Stimulated activated CD4-positive, alpha-beta T cell treated with anti-CD3 and anti-CD28 coated beads, Interleukin-4, amount 100 ng/mL, for 1 hour (primary cell): ENCODE measurements at places on chromosomes 2 and 18.

- no peak for DNase-seq
Observed at GRCh38 chr18:74901362-74902146, 303.9 kb downstream of the ZNF407 start.

- no peak for DNase-seq
Observed at GRCh38 chr2:19474128-19474527, 115.7 kb upstream of the OSR1 start.

GRCh38 chr2:215530191-215530968 is 94.5 kb upstream of the FN1 start:
- no peak for DNase-seq

DNA sequence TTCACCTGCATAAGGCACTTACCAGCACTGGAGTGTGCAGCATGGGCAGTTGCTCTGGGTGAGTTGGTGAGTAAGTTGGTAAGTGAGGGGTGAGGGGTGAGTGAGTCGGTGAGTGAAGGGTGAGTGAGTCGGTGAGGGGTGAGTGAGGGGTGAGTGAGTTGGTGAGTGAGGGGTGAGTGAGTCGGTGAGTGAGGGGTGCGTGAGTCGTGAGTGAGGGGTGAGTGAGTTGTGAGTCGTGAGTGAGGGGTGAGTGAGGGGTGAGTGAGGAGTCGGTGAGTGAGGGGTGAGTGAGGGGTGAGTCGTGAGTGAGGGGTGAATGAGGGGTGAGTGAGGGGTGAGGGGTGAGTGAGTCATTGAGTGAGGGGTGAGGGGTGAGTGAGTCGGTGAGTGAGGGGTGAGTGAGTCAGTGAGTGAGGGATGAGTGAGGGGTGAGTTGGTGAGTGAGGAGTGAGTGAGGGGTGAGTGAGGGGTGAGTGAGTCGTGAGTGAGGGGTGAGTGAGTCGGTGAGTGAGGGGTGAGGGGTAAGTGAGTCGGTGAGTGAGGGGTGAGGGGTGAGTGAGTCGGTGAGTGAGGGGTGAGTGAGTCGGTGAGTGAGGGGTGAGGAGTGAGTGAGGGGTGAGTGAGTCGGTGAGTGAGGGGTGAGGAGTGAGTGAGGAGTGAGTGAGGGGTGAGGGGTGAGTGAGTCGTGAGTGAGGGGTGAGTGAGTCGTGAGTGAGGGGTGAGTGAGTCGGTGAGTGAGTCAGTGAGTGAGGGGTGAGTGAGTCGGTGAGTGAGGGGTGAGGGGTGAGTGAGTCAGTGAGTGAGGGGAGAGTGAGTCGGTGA is 17.1 kb downstream of the THAP4 start:
- no peak for DNase-seq

DNA sequence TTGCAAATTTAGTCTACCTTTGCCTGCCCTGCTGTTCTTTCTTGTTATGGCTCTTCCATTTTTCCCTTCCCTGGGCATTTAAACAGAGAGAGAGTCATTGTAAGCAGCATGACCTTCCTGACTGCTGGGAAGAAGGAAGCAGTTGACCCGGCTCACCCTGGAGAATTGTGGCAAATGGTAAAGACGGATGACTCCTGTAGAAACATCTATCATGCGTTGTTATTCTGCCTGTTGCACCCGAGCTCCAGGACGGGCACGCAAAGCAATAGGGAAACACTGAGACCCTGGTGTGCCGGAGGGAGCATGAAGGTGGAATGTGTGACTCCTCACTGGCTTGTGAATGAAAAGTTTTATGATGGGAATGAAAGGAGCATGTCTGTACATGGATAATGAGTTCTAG is 113.3 kb downstream of the OSBPL6 start:
- DNase-seq: no peak

GRCh38 chr18:35875566-35875965 is 96.9 kb upstream of the RMP24 start:
- DNase-seq: no peak

GRCh38 chr2:27993950-27994728 is 103.6 kb downstream of the BABAM2 start:
- DNase-seq: no peak

GRCh38 chr2:143843686-143844085 is 676.2 kb downstream of the ZEB2 start:
- DNase-seq: no peak

- DNase-seq: no peak
Observed at GRCh38 chr2:175003875-175004729, 1.1 kb downstream of the CHN1 start.

- DNase-seq: no peak
Observed at GRCh38 chr2:44107086-44107740, 61.5 kb upstream of the PPM1B start.

GRCh38 chr18:6010921-6011320 is 115.6 kb upstream of the TMEM200C start:
- no peak for DNase-seq

GRCh38 chr2:83022631-83023210 is 1436.4 kb downstream of the SUCLG1 start:
- DNase-seq: no peak

DNA sequence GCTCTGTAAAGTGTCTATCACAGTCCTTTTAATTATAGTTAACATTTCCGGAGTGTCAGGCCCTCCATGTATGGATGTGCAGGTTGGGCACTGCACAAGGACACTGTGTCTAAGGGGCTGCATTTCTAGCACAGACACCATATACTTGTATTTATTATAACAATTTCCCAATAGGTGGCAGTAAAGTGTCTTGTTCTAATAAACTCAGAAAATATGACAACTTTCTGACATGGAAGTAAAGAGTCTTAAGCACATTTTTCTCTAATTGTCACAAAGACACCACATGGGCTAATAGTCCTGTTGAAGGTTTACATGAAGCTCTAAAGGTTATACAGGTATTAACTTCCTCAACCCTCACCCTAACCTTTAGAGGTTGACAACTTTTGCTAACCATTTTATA is 156.6 kb downstream of the DYSF start:
- no peak for DNase-seq

DNA sequence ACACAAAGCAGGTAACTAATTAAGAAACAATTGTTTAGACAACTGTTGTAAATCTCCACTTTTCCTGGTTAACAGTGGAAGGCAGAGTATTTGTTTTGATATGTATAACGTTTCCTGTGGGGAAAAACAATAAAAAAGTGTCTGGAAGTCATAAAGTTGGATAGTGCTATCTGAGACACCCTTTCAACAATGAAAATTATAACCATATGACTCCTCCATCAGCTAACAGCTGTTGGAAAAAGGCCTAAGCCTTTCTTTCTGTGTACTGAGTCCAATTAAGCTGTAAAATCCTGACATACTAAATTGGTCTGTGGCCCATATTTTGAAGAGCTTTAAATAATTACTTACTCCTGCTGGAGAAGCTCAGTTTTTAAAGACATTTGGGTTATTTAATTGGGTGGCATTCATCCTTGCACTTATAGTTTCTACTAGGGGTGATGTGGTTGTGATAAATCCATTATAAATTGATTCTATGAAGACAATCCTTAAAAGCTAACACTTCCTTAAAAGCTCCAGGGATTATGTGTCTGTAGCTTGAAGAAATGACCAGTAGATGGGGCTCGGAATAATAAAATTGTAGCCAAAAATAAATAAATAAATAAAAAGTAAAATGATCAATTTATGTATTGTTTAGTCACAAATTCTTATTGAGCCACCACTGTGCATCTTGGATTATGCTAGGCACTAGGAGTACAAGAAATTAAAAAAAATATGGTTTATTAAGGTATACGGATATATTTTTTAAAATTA is 698.1 kb upstream of the NXPH2 start:
- no peak for DNase-seq

- DNase-seq: no peak
Observed at GRCh38 chr2:113073325-113073834, 5.6 kb downstream of the IL1F10 start.

- DNase-seq: no peak
Observed at GRCh38 chr2:148877403-148877740, 2.3 kb downstream of the KIF5C start.

GRCh38 chr18:4734903-4735302 is 279.8 kb upstream of the DLGAP1 start:
- no peak for DNase-seq

DNA sequence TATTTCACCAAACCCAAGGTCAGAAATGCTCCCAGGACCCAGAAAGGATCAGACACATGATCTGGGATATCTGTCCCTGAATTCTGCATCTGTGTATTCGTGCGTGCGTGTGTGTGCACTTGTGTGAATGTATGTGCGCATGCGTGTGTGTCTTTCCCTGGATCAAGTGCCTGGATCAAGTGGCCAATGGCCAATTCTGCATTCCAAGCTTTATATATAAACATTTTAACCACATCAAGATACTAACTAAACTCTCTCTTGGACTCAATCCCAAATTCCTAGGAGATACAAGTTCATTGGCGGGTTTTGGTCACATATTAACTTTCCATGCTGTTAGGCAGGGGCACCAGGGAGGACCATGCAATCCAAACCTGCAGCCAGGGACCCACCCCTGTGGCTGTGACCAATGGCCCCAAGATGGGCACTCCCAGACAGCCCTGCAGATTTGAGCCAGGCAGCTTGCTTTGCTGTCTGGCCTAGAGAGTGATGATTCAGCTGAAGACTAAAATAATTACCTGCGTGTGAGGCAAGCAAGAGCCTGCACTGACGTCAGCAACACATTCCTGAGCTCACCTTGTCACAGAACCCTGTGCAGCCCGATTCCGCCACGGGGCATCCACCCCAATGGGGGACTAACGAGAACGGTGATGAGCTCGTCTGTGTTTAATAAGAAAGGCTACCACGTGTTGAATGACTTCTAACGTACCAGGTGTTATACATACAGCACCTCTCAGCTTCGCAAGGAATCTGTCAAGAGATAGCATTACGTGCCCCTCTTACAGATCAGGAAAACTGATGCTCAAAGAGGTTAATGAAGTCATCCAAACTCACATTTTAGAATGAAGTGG is 45.3 kb upstream of the ROCK2 start:
- DNase-seq: no peak

- DNase-seq: no peak
Observed at GRCh38 chr2:36545871-36546416, 52.0 kb downstream of the FEZ2 start.

DNA sequence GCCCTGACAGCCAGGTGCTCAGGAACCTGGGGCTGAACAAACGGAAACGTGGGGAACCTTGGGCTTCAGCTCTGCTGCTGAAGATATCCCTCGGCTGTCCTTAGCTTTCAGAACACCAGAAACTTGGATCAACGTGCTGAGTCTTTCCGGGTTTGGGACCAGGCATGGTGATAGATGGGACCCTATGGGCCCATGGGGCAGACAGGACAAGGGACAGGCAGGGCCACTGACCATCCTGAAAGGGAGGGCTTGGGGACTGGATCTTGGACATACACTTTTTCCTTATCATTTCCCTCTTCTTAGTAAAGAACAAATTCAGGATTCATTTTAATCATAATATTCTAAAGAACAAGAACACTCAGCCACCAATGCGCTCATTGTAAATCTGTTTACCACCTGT is 16.3 kb upstream of the HES6 start:
- DNase-seq: no peak

DNA sequence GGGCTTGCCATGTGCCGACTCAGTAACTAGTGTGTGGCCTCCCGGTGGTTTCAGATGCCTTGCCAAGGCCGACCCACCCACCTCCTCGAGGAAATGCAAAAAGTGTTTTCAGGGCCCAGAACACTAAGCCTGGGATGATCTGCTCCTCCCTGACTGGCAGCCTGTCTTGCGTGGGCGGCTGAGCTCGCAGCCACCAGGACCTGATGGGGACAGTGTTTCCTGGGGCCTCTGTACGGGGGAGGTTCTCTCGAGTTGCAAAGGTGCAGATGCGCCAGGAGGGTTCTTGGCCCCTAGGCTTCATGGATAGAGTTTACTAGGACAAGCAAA is 85.2 kb downstream of the GLI2 start:
- no peak for DNase-seq

GRCh38 chr2:26764906-26765305 is 822 bp downstream of the SLC35F6 start:
- DNase-seq: no peak

- DNase-seq: no peak
Observed at GRCh38 chr2:65604246-65604645, 171.8 kb upstream of the SPRED2 start.

DNA sequence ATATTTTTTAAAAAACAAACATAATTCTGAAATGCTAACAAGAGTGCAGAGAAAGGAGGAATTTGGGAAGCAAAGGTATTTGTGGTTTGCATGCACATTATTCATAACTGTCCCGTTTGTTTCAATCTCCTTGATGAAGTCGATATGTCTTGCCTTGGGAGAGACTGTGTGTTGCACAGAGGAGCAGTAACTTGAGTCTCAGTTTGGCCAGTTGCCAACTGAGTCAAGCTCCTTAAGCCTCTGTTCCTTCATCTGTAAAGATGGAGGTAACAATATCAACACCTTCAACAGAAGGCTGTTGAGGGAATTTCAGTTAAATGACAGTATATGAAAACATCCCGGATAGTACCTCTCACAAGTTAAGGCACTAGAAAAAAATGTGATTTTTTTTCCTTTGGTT is 226.2 kb downstream of the ASXL3 start:
- no peak for DNase-seq

- DNase-seq: no peak
Observed at GRCh38 chr2:44722026-44722625, 219.4 kb upstream of the SIX3 start.

- no peak for DNase-seq
Observed at GRCh38 chr2:38533180-38533579, 69.5 kb downstream of the HNRNPLL start.

DNA sequence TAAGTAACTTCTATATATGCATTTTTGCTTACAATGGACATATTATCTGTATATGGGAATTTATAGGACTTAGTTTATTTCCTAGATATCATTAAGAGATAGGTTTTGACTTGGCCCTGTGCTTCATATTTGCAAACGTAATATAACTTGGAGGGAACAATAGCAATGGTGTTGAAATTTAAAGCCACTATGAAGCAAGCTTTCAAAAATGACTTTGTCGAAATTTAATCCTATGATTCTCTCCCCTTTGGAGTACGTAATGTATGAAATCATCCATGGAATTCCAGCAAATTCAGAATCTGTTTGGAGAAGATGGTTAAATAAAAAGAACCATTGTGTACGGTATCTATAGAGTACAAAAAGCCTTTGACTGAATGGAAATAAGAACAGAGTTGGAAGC is 486.3 kb downstream of the ARHGAP15 start:
- no peak for DNase-seq

DNA sequence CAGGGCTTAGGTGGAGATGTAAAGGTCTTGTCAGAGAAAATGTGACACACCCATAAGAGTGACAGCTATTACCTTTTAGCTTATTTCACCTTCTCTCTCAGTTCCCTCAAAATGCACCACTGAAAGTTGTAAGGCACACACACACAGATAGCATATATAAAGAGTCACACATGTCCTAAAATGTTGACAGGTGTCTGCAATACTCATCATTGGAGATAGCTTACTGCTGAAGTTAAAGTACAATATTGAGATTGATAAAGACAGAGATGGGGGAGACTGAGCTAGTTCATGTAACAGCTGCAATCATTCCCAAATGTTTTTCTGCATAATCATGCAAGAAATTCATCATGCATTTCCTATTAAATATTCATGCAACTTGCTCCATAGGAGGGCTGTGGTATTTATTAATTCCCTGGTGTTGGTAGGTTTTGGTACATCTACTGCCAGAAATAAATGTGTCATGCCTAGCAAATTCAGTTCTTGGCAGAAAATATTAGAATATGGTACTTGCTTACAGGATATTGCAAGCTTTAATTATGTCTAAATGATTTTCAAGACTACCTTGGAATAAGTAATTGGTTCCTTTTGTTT is 118.8 kb upstream of the RBMS1 start:
- DNase-seq: no peak
